ENCODE measurements at places on chromosomes 5 and 9. TPM values are rescaled to one million over a fixed set of nuclear protein-coding genes. Genes with fewer than 3 reads are reported as not detected.

DNA sequence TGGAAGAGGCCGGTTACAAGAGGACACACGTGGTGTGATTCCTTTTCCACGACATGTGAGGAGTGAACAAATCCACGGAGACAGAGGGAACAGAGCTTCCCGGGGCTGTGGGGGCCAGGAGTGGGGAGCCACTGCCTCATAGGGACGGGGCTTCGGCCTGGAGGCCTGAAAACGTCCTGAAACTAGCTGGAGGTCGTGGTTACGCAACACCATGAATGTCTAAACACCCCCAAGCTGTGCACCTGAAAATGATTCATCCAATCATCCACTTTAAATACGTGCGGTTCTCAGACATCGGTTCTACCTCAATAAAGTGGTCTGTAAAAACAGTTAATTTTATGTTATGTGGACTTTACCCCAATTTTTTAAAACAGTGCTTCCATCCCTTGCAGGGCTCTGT, 65.3 kb upstream of the PPP1R26 start:
- no peak for DNase-seq

DNA sequence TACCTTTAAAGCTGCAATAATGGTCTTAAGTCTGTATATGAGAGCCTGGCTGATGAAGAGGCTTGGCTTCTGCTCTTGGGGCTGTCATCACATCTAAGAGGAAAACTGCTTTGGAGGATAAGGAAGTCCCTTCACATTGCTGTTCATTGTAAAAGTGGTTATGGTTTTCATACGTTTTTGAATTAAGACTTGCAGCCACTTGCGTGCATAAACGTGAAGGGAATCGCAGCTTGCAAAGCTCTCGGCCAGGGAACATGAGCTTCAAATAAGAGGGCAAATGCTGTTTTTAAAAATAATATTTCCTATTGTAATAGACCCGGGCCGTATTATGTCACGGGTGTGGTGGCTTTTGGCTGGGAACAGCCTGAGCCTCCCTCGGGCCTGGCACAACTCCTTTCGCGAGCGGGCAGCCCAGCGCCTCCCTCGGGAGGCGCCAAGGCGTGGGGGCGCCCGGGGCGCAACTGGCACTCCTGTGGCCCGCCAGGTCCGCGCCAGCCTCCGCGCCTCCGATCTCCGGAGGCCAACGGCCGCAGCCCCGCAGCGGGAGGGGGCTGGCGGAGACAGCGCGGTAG, 538 bp upstream of the ARHGEF28 start:
- DNase-seq: no peak

- no peak for DNase-seq
Observed at GRCh38 chr9:133502112-133502511, 22.6 kb downstream of the MYMK start.

DNA sequence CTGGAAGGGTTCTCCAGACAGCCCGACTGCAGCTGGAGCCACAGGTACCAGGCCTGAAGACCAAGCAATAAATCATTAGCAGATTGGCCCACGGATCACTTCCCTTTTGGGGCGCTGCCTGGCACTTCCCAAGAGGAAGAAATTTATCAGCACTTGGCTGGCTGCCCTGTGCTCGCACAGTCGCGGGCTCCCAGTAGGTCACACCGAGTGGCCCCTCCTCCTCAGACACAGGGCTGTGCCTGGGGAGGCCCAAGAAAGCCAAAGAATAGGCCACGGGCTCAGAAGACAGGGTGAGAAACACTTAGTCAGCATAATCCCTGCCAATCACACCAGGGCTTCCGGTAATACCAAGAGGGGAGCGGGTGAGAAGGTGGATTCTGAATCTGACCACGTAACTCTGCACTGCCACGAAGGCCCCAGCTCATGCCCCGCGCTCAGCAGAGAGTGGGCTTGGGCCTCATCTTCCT, 115.7 kb upstream of the MSX2 start:
- DNase-seq: peak; percentile 61

- DNase-seq: no peak
Observed at GRCh38 chr9:70484232-70485130, 70.0 kb upstream of the KLF9 start.

GRCh38 chr5:87769157-87769556, 356.4 kb upstream of the CCNH start:
- no peak for DNase-seq

DNA sequence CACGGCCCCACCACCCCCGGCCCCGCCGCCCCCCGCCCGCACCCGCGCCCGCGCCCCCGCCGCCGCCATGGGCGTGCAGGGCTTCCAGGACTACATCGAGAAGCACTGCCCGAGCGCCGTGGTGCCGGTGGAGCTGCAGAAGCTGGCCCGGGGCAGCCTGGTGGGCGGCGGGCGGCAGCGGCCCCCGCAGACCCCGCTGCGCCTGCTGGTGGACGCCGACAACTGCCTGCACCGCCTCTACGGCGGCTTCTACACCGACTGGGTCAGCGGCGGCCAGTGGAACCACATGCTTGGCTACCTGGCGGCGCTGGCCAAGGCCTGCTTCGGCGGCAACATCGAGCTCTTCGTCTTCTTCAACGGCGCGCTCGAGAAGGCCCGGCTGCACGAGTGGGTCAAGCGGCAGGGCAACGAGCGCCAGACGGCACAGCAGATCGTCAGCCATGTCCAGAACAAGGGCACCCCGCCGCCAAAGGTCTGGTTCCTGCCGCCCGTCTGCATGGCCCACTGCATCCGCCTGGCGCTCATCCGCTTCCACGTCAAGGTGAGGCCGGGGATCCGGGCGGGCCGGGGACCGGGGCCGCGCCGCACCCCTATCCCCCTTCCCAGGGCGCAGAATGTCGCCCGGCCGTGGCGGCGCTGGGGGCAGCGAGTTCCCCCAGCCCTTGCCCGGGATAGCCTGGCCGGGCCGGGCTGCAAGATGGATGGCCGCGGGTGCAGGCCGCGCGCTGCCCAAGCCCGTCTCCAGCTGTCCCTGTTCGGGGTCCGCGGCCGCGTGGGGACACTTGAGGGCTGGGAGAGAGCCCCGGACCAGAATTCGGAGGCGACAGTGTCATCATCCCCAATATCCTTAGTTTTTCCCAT, 594 bp downstream of the FAM120A start:
- DNase-seq: peak; percentile 64

DNA sequence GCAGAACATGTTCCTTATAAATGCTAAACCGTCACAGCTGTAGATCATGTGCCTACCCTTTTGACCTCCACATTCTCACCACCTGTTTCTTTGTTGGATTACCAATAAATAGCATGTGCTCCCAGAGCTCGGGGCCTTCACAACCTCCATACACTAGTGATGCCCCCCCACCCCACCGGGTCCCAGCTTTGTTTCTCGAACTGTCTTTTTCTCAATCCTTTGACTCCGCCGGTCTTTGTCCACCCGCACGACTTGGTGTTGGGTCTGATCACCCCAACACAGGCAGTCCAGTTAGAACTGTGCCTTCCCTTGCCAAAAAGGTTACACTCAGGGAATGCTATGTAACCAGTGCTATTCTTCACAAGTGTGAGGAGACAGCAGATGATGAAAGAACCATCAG, 485.9 kb upstream of the C9orf72 start:
- no peak for DNase-seq

DNA sequence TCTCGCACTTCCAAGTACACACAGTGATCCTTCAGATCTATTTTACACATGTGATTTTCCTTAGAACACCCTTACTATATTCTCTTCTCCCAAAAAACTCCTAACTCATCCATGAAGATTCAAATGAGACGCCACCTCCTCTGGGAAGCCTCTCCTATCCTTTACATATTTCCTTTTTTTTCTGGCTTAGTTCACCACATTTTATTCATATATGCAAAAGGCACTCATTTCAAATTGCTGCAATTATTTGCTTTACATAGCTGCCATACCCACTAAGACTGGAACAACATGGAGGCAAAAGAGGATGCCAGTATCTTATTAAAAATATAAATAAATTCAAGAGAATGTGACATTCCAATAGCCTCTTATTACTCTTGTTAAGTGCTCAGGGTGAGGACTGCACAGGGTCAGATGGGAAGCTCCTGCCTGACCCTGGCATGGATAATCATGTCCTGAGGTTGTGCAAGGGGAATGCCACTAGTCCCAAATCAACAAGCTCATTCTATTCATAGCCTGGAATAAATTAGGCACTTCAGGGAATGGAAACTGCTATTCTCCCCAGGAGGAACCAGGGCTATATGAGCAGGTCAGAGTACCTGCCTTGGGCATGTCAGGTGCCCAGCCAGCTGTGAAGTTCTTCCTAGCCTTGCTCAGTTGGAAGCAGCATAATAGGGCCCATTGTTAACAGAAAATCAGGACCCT, 262.9 kb downstream of the FBXL17 start:
- no peak for DNase-seq

GRCh38 chr5:134465816-134466240, 54.1 kb upstream of the CDKN2AIPNL start:
- peak; percentile 93 for DNase-seq

DNA sequence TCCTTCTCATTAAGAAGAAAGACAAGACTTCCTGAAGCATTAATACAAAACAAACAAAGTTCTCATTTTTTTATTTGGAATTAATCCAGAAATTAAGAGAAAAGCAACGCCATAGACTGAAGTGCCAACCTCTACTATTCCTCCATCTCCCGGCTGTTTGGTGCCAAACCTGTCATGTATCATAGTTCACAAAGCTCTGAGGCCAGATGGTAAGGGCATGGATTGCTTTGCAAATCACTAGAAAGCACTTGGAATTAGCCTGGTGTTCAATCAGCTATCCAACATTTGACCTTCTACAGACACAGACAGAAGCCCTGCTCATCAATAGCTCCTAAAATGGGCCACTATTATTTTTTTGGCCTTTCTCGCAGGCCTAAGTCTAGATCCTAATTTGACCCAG, 33.8 kb downstream of the HTR1A start:
- DNase-seq: no peak

GRCh38 chr5:139523635-139524445, 37.3 kb upstream of the UBE2D2 start:
- no peak for DNase-seq

DNA sequence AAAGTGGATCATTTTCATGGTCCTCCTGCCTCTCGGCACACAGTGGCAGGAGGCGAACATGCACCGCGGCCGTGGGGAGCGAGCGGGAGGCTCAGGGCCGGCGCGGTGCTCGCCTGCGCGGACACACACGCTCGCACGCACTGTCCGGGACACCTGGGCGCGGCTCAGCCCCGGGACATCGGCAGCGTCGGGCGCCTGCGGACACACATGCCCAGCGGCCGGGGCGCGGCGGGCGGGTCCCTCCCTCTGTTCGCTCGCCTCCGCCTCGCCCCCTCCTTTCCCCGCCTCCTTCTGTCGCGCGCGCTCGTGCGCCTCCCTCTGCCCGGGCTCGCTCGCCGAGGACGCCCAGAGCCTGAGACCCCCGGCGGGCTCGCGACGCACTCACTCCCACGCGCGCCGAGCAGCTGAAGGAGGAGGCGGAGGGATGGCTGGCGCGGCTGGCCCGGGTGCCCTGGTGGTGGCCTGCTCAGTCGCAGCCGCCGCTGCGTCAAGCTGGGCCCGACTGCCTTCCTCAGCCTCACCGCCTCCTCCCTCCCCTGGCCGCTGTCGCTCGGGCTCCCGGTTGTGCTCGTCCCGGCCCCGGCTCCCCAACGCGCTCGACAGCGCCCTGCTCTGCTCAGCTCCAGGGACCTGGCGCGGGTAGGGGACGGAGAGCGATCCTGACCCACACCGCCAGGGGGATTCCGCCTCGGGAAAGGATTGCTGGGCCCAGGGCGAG, at the start of gene FRMD3:
FRMD3 (minus strand) TSS at position 230 of the 718 bp plus-strand sequence; CDS start at position 60, 170 bp downstream.
- DNase-seq: peak; percentile 73

DNA sequence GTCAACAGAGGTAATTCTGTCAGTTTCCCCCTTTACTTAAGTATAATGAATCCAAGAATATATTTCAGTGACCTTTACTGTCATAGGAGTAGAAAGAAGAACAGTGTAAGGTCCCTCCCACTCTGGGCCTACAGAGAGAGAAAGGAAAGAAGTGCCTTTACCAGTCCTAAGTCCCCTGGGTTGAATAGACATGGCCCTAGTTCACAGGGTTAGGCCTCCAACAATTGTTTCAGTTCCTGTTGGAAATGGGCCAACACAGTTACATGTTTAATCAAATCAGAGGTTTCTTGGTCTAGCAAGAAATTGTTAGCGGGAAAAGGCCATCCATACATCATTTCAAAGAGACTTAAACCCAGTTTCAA, 605.6 kb downstream of the MTRR start:
- DNase-seq: no peak

GRCh38 chr5:124906339-124907097, 160.1 kb upstream of the ZNF608 start:
- DNase-seq: peak; percentile 75

GRCh38 chr5:144368556-144368955, 197.9 kb downstream of the KCTD16 start:
- no peak for DNase-seq

DNA sequence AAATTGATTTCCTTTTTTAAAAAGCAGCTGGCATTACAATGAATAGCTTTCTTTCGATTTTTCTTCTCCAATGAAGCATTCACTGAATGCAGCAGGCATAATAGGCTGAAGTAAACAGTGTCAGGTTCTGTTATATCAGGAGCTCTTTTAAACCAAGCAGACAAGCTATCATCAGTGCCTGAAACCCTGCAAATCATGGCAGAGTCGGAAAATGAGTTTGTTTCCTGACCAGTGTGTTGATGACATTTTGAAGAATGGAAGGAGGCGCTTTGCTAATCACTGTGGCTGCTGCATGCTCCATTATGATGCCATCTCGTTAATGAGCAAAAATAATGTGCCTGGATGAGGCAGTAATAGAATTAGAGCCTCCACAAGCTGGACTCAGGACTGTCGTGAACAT, 284.5 kb downstream of the ZNF608 start:
- no peak for DNase-seq

DNA sequence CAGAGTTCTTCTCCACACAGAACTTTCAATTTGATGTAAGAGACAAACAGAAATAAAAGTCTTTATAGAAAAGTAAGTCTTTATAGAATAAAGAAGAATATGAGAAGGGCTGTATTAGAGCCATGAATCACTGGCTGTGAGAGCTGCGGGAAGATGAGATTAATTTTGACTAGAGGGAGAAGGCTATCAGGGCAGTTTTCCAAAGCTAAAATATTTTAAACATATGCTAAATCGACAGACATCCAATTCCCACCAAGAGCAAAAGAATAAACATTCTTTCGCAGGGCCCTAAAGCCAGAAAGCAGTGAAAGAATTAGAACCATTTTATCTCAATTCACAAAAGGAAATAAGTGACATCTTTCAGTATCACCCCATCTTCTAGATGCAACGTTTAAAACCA, 208.3 kb upstream of the MAP3K1 start:
- DNase-seq: no peak

The MSMP gene
- not detected for total RNA-seq

The TIMD4 gene
- total RNA-seq: 0.71 TPM

The IL4 gene
- not detected for total RNA-seq

The EMB gene
- total RNA-seq: 6.7 TPM

The C5orf58 gene
- total RNA-seq: not detected

The OGN gene
- 15.5 TPM for total RNA-seq

The GPR107 gene
- total RNA-seq: 16.9 TPM

The SPATA6L gene
- total RNA-seq: 0.15 TPM

The SHISAL2B gene
- not detected for total RNA-seq

The FYB1 gene
- 1.8 TPM for total RNA-seq

The RANBP3L gene
- total RNA-seq: 1.7 TPM

The TNC gene
- 16.9 TPM for total RNA-seq

The CDKN2A gene
- total RNA-seq: 1.3 TPM
